Fibroblast of skin of abdomen (primary cell): ENCODE measurements at places on chromosomes 5 and 9.

- DNase-seq, result no peak
These were observed 121.1 kb upstream of the GNA14 start for GRCh38 chr9:77769246-77769645.

- DNase-seq, result peak; percentile 18
These were observed 23.1 kb upstream of the NSMF start for GRCh38 chr9:137482094-137482781.

GRCh38 chr5:157400741-157401495 is 59.1 kb upstream of the NIPAL4 start:
- DNase-seq, result peak; percentile 49

GRCh38 chr5:115831163-115831768 is 10.1 kb downstream of the ATG12 start:
- peak; percentile 36 for DNase-seq

DNA sequence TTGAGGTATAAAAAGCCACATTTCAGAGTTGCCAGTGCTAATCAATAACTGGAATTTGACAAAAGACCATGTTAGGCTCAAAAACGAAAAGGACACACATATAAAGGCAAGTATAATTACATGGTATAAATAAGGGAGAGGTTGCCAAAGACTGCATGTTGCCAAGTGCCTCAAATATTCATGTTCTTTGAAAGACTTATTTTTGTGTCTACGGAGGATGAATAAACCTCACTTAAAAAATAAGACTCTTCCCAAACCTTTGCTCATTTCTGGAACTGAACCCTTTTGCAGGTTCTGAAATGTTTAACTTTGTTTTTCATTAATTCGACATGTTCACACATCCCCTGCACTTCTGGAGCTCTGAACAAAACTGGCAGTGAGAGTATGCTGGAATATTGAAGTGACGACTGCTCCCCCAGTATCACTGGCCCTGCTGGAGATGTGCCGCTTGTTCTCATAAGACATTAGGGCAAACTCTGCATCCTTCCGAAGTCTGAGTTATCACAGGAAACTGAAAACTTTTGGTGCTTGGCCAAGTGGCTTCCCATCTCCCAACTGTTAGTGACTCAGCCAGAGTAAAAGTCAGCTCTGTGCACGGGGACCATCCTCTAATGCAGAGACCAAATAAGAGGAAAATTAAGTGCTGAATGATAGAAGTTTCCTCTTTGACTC is 336.8 kb downstream of the GLIS3 start:
- DNase-seq, result peak; percentile 89

DNA sequence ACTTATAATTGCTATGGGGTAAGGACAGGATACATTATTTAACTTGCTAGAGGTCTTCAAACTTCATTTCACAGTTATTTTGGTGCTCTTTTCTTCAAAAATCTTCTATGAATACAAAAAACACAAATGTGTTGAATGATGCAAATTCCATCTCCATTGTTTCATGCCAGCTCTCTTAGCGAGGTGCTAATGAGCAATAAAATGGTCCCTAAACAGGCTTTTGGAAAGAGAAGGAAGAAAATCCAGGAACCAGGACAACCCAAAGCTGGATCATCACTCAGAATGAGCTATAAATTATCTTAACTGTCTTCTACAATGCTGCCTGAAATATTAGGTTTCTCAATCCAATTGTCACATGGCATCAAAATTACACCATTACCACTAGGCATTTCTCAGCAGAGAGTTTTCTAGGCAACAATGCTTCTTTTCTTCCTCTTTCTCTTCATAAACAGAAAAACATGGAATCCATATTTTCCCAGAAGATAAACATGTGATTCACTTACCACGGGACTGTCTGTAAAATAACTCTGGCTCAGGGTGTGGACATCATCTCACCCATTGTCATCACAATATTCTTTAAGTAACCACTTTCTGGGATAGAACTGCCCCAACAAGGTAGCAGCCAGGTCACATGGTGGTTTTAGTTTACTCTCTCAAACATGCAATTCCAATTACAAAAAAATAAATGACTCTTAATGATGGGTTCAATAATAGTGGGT is 249.4 kb downstream of the NPR3 start:
- DNase-seq, result no peak
